Cortex of kidney (tissue), 1 donor: ENCODE measurements at places on chromosomes 4 and X.

- no peak for DNase-seq
Observed at GRCh38 chr4:6724421-6725111, 8.6 kb downstream of the BLOC1S4 start.

DNA sequence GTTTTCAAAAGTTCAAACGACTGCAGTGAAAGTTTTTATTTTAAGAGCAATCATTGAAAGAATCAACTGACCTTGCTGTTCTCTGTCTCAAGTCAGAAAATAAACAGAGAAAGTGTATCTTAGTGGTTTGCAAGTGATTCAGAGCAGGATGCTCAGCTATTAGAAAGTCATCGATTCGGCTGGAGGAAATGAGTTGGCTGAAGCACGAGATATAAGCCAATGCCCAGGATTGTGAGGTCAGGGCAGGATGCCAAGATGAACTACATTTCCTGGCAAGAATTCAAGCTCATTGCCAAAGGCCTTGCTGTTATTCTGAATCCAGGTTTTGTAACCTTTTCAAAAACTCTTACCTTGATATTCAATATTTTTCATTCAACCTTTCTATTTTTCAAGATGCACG lies 541.4 kb upstream of the BOD1L1 start:
- no peak for DNase-seq

- no peak for DNase-seq
Observed at GRCh38 chr4:134628066-134628465, 426.5 kb upstream of the PABPC4L start.

GRCh38 chr4:13705521-13706041 lies 78.1 kb upstream of the BOD1L1 start:
- DNase-seq: no peak

DNA sequence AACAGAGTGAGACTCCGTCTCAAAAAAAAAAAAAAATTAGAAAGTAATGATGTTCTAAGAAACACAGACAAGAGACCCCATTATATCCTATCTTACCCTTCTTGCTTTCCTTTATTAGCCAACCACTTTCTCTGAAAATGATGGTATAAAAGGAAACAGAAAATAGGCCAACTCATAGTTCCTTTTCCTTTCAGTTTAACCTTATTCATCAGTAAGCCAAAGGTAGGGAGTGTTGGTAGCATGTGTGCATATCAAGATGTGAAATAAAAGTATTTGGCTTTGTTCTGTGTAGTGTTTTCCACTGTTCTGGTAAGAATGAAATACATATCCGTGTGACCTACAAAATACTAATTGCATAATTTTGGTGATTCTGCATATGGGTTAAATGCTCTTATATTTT lies 266.6 kb downstream of the ZNF674 start:
- DNase-seq: no peak

DNA sequence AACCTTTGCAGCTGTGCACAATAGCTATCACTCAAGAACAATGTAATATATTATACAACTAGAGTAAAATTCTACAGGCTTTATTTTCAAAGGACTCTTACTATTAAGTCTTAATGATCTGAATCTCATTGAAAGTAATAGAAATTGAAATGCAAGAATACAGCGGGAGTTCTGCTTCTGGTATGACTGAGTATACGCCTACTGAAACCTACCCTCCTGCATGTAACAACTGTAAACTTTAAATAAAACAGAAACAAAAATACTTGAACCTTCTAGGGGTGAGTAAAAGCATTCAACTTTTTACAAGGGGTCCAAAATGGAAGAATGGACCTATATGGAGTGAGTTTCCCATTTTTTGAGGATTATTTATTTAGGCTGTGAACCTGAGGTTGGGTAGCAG lies 13.5 kb downstream of the DCHS2 start:
- DNase-seq: no peak

DNA sequence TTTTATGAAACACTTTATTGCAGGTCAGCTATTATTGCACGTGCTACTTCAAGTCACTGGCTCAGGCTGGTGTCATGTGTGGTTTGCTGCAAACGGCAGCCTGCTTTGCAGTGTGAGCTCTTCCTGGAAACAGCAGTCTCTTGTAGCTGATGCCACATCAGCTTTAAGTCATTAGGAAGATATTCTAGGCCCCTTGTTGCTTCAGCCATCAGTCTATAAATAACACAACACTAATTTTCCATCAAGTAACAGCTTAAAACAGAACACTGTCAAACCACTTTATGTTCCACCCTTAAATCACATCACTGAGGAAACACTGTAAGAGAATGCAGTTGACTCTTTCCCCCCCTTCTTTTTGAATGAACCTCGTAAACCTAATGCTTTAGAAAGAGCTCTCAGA lies 93.8 kb downstream of the GATB start:
- no peak for DNase-seq

- DNase-seq: no peak
Observed at GRCh38 chrX:39456894-39457604, 640.7 kb downstream of the BCOR start.

- no peak for DNase-seq
Observed at GRCh38 chrX:1751781-1752180, 136.9 kb downstream of the ASMT start.

GRCh38 chr4:183503497-183504063 lies 1.3 kb upstream of the ING2 start:
- no peak for DNase-seq

DNA sequence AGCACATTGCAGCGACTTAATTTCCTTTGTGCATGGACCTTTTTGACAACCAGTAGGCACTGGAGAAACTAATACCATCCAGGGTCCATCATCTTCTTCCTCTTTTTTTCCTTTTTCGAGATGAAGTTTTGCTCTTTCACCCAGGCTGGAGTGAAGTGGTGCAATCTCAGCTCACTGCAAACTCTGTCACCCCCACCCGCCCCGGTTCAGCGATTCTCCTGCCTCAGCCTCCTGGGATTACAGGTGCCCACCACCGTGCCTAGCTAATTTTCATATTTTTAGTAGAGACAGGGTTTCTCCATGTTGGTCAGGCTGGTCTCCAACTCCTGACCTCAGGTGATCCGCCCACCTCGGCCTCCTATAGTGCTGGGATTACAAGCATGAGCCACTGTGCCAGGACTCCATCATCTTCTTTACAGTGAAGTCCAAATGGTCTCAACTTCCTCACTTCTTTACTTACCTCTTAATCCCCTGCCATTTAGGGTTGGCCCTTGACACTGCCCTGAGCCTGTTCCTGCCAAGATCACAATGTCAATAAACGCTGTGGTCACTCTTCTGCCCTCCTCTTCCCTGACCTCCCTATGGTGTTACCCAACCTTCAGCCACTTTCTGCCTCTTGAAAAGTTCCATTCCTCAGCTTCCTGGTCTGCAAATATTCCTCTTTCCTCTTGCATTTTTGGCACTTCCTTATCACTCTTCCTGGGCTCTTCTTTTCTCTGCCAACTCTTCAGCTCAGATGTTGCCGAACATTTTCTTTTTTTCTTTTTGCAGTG lies 119.8 kb upstream of the SLC34A2 start:
- no peak for DNase-seq

DNA sequence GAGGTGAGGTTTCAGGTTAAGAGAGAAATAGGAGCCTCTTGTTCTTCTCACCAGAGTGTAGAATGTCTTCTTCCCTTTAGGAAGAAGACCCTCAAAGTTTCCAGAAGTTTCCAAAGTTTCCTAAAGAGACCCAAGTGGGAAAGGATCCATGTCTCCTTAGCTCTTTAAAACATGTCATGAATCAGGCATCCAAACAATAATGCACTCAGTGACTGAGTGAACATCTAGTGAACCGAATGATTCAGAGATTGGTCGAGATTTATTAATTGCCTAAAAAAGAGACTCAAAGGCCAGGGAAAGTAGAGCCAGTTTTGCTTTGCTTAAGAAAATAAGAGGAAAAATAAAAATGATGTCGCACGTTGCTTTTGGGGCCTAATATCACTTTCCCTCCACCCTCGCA lies 29.4 kb downstream of the FGF5 start:
- DNase-seq: no peak

GRCh38 chrX:43345166-43345565 lies 310.9 kb upstream of the MAOA start:
- DNase-seq: no peak

- DNase-seq: no peak
Observed at GRCh38 chrX:14028473-14028872, 1.2 kb downstream of the GEMIN8 start.

DNA sequence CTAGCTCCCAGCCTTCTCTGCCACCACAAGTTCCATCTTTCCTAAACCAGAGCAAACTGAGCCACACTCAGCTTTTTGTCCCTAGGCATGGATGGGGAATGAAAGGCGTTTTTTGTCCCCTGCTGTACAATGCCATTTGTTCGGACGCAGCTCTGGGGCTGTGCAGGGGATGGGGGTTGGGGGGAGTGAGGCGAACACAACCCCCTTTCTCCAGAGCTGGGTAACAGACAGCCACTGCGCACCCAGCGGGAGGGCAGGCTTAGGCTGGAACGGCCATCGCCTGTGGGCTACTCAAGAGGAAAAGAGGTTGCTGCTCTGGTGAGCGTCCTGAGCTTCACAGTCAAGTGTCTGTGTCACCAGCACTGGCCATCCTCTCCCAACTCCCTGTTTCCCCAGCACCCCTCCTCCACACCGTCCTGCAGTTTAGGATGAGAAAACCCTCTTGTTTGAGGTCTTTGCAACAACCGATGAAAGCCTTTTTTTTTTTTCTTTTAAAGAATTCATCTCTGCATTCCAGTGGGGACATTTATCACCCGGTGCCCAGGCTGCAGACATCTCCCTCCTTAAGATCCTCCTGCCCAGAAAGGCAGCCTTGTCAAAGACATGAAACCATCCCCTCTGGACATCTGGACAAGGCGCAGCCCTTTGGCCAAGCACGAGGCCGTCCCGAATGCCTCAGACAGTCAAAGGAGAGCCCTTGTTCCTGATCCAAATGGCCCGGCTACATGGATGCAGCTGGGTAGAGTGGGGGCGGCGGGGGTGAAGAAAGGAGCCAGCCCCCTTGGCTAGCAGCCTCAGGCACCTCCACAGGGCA lies 419.6 kb downstream of the BCOR start:
- DNase-seq: no peak

DNA sequence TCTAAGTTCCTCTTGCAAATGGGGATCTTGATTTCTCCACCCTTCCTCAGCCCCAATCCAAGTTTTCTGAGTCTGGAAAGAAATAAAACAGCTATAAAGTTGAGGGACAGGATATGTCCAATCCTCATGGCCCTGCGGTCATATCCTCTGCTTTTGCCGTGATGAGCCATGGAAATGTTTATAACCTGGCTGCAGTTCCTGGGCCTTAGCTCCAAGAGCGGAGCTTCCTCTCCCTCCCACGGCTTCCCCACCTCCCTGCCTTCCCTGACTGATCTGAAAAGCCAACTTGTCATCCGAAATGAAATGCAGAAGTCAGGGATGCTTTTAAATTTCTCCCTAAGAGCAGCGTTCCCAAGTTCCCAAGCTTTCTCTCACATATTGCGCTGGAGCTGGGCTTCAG lies 221.5 kb upstream of the SFRP2 start:
- no peak for DNase-seq

- DNase-seq: no peak
Observed at GRCh38 chrX:63993936-63994335, 208.9 kb upstream of the ARHGEF9 start.

DNA sequence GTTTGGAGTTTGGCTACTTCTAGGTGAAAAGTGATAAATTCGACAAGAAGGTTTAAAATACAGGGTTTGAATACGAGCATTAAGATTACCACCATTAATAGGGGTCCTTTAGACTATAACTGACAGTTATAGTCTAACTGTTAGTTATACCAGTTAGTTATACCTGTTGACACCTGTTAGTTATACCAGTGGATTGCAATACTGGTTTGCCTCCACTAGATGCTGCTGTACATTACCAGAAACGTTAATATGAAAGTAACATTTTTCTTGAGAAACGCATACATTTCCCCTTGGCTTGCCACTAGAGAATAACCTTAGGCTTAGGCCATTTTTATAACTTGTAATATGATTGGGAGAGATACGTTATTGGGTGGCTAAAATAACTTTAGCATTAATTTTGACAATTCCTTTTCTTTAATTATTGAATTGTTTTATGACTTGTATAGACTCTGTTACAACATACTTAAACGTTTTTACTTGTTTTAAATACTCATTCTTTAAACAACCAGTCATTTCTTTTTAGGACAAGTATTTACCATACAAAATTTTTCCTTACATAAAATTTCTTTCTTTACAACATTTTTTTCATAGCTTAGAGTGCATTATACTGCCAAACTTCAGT lies 911.2 kb downstream of the FSTL5 start:
- no peak for DNase-seq

GRCh38 chrX:116306218-116306617 lies 130.2 kb upstream of the SLC6A14 start:
- DNase-seq: no peak

DNA sequence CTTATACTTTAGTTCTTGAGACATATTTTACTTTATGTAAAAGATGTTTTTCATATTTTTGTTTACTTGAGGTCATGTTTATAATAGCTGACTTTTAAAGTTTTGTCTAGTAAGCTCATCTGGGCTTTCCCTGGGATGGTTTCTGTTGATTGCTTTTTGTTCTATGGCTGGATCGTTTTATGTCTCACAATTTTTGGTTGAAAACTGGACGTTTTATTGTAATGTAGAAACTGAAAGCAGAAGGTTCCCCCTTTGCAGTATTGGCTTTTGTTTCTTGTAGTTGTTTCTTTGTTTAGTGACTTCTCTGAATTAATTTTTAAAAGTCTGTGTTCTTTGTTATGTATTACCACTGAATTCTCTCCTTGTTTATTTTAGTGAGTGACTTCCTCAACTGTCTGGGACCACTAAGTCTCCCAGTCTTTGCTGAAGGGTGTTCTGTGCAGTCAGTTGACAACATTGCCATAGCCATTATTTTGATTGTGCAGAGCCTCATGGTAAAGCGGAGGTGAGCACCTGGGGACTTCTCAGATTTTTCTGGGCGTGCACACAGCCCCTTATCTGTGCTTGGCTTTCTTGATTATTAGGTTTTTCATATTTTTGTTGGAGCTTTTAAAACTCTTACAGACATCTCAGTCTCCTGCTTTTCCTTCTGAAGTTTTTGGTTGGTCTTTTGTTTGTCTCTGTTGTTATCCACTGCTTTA lies 31.0 kb downstream of the KDM6A start:
- DNase-seq: no peak

DNA sequence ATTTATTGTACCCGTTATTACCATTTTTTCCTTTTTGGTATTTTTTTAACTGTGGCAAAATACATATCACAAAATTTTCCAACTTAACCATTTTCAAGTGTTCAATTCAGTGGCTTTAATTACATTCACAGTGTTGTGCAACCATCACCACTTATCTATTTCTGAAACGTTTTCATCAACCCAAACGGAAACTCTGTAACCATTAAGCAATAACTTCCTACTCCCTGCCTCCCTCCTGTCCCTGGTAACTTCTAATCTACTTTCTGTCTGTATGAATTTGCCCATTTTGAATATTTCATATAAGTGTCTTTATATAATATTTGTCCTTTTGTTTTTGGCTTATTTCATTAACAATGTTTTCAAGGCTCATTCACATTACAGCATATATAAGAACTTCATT lies 57.4 kb upstream of the MSN start:
- DNase-seq: no peak
